ENCODE measurements at places on chromosomes 6 and 20.

GRCh38 chr20:61210862-61211261 lies 41.2 kb upstream of the CDH4 start:
- no peak for DNase-seq

DNA sequence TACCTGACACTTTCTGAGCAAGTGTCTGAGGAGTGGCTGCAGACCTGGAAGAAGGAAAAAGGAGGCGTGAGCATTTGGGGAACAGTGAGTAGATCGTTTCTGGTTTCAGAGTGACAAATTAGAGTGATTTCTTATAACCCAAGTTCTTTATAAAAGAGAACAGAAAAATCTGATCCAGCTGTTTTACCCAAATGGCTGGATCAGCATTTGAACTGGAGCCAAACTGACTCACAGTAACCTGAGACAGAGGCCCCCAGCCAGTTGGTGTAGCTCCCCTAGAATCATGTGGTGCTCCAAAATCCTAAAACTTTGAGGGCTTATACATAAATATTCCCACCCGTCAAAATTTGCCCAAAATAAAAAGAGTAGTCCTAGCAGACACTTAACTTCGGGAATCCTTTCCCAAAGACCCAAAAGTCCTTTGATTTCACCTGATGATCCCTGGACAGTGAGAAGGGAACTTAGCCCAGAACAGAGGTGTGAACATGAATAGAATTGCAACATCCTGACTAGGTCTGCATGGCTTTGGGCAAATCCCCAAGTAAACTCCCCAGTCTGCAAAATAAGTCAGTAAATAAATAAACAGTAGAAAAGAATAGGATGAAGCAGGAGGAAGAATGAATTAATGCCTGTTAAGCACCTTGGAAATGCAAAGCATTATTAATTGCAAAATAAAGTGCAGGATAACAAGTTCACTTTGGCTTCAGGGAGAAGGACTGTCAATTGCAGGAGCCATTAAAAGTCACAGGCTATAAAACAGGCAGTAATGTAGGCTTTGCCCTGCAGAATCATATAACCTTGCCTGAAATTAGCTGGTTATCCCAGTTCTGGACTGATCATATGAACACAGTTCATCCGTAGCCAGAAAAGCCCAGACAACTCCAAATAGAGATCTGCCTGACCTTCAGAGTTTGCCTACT lies 262.0 kb upstream of the JARID2 start:
- no peak for DNase-seq

GRCh38 chr6:11947575-11947974 lies 64.5 kb upstream of the HIVEP1 start:
- DNase-seq = no peak

GRCh38 chr20:39010496-39010895 lies 48.4 kb downstream of the DHX35 start:
- no peak for DNase-seq

DNA sequence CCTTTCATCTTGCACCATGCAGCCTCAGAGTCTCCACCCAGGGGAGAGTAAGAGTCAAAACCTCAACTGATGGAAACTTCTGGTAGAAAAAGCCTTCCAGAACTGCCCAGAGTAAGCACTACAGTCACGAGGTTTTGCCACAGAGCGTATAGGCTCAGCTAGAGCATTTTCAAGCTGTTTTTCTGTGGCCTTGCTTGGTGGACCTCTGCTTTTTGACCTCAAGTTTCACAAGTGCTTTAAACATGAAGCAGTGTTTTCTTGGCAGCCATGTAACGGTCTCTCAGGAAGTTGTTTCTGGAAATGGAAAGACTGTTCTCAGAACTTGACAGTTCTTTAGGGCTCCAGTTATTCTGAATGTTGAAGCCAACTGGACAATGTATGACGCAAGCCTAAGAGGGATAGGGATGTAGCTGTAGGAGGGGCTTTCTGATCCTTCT lies 146.5 kb downstream of the ZDHHC14 start:
- peak; percentile 64 for DNase-seq

- no peak for DNase-seq
Observed at GRCh38 chr6:144248003-144248402, 37.1 kb upstream of the UTRN start.

DNA sequence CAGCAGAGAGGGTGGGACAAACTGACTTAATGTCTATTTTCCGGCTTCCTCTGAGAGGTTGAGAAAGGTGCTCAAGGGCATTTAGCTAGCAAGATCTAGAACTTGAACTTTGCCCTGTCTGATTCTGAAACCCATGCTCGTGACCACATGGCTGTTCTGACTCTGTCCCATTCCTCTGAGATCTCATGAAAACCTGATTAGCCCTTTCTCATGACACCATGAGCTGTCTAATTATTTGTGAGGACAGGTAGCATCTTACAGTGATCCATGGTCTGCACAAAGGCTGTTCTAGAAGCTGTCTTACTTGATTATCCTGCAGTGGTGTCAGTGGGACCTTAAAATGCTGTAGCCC lies 89.6 kb upstream of the TOX2 start:
- DNase-seq = no peak

DNA sequence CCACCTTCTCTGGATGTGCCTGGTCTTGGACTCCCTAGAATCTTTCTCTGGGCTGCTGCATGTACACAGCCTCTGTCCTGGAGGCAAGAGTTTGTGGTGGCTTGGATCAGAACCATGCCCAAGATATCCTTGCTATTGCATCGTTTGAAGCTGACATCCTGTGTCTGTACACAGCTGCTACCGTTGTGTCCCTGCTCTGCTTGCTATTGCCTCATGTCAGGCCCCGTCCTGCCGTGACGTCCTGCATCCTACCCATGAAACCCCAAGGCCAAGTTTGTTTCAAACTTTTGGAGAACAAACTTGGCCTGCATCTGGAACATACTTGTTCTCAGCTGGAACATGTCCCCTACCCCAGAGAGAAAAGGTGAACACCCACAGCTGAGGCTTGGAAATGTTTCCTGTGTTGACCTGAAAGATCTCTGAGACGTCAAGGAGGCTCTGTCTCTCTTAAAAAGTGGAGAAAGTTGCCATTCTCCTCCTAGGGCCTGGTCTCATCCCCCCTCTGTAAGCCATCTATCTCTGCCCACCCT lies 78.1 kb downstream of the HFE start:
- no peak for DNase-seq

DNA sequence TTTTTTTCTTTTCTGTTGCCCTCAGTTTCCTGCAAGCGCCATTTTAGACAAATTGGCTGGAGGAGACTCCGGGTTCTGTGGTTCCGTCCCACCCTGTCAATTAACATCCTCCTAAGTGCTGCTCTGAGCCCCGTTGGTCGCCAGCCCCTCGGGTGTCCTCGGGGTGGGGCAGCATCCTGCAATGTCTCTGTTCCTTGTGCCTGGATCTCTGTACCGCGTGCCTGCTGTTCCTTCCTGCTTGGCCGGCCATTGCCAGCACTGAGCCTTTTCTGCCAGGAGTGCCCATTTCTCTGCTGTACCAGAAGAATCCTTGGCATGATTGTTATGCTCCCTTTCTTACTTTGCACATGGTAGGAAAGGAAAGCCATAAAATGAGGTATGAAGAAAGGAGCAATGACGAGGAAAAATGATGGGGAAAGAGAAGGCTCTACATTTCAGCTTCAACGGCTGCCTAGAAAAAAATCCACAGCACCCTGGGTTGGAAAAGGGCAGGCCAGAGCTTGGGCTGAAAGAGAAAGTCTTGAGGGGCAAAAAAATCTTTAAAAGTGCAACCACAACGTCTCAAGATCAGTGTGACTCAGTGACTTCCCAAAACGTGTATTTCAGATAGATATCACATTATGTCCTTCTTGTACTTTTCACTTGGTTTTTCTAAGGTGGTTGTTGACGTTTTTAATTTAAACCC lies 256.7 kb downstream of the CLIC5 start:
- no peak for DNase-seq

DNA sequence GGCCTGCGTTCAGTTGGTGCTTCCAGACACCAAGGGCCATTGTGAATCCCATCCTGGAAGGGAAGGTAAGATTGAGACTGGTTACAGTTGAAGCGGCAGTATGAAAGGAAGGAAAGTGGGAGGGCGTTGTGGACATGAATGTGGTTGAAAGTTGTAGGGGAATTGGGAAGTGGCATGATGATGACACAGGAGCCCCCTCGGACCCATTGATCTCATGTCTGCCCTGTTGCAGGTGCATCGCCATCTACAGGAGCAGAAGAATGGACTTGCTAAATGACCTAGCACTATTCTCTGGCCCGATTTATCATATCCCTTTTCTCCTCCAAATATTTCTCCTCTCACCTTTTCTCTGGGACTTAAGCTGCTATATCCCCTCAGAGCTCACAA lies 5.5 kb downstream of the HLA-DQA1 start:
- DNase-seq = no peak

GRCh38 chr6:124999105-124999764 lies 37.0 kb downstream of the RNF217 start:
- no peak for DNase-seq

DNA sequence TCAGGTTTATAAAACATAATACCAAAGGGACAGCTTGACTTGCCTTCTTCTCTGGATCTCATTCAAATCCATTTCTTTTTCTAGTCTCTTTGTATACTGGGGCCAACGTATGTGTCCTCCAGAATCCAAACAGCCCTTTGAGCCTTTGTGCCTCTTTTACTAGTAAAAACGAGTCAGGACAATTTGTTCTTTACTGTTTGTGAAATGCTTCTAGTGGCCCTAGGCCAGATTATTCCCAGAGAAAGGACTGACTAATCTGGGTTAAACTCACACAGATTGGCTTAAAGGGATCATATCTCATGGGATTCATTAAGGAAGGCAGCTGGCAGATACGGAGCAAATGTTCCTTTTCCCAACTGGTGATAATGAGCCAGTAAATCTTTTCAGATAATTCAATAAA lies 32.1 kb upstream of the MANEA start:
- no peak for DNase-seq

GRCh38 chr6:5968817-5969734 lies 37.6 kb downstream of the NRN1 start:
- DNase-seq = no peak

DNA sequence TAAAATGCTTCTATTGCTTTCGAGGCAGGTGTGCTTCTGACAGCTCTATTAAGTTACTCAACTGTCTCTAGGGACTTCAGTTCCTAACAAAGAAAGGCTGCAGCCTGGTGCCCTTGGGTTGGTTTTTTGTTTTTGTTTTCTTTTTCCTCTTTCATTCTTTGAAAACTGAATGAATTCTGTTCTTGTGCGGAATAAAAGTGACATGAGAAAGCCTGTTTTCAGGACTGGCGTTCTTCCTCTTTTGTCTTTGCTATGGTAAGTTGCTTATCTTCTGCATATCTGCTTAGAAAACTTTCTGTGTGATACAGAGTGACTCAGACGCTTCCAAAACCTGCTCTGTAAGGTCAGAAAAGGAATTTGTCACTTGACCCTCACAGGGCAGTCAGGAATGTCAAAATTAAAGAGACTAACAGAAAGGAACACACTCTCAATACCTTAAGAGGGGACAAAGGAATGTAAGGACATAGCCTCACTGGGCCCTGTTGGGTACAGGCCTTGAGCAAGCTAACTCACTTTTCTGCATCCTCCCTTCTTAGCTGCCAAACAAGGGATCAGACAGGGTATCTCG lies 56.2 kb upstream of the NHSL1 start:
- peak; percentile 25 for DNase-seq

DNA sequence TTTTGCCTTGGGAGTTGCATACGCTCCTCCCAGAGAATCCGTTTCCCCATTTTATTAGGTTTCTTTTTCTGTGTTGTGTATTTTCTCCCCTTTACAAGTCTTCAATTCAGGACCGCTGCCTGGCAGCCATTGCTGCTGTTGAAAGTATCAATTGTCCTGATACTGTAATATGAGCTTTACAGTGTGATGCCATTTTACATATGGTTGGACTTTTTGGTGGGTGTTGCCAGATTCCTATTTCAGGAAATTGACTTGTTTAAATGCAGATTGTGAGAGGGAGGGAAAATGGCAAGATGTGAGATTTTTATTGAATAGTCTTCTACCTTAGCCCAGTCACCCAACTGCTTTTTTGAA lies 1.2 kb downstream of the PANK2 start:
- peak; percentile 57 for DNase-seq

DNA sequence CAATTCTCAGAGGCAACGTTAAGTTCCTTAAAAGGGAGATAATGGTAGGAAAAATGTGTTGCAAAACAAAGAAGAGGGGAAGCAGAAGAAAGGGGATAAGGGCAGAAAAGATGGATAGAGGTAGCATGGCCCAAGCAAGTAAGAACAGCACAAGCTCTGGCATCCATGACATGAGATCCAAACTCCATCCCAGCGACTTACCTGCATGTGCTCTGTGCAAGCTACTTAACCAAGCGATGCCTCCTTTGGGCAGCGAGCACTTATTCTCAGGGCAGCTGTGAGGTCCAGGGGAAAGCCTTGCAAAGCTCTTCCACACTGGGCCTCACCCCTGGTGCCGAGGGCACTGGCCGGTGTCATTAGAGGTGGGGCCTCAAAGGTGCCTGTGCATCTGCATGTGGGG lies 295.2 kb downstream of the FOXC1 start:
- DNase-seq = no peak

- DNase-seq = no peak
Observed at GRCh38 chr6:136792095-136792409, 225 bp downstream of the MAP3K5 start.

DNA sequence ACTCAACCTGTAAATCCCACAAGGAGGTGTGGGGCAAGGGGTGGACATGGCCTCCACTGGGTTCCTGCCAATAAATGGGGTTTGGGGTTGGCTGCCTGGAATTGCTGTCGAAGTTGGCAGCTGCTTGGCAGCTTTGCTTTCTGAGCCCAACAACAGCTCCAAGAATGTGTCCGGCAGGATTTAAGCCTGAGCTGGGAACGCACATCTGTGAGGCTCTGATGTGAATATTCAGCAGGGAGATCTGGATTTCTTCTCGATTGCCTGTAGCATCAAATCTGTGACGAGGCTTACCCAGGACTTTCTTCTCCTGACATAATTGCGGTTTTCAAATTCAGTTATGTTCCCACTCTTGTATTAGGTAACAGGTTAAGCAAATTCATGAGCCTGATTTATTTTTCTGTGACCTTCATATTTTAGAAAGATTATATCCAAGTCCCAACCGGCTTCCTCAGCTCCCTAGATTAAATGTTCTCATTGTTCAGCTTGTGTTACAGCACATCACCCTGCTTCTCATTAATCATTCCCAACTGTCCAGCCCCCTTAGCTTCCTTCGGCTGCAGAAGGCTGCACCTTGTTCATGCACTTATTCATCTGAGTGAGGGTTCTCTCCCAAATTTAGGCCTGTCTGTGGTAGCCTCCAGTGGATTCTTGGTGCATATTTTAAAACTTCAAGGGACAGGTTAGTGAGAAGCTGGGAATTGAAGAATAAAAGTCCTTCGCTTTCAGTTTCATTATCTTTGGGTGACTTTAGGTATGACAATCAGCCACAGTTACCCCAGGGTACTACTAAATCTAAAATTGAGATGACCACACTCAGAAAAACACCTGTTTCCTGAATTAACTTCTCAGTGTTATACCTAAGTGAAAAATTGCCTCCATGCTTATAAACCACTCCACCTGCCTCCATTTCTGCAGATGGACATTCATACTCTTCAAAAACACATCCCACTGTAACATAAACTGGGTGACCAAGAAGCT lies 310.0 kb downstream of the ESR1 start:
- DNase-seq = no peak

DNA sequence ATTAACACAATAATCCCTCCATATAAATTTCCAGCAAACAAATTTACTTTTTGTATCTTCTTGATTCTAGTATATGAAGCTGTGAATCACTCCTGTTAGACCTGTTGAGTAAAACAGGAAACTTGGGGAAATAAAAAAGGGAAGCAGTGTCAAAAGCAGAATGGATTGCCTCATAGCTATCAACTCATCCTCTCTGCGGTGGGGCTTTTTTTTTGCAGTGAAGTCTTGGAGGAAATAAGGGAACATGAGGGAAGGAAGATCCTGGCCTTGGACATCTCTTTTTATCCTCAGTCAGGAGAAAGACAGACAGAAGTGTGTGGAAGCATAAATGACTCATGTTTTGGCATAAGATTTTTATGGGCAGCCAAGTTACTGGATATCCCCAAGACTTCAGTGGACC lies 332.5 kb downstream of the TFAP2A start:
- peak; percentile 26 for DNase-seq
